Activated naive CD8-positive, alpha-beta T cell treated with anti-CD3 and anti-CD28 coated beads for 36 hours (primary cell): ENCODE measurements at places on chromosomes 3 and 15. TPM values are rescaled to one million over a fixed set of nuclear protein-coding genes. Genes with fewer than 3 reads are reported as not detected.
A peak's percentile ranks its signal among the peaks of the same experiment; 100 is the strongest.

DNA sequence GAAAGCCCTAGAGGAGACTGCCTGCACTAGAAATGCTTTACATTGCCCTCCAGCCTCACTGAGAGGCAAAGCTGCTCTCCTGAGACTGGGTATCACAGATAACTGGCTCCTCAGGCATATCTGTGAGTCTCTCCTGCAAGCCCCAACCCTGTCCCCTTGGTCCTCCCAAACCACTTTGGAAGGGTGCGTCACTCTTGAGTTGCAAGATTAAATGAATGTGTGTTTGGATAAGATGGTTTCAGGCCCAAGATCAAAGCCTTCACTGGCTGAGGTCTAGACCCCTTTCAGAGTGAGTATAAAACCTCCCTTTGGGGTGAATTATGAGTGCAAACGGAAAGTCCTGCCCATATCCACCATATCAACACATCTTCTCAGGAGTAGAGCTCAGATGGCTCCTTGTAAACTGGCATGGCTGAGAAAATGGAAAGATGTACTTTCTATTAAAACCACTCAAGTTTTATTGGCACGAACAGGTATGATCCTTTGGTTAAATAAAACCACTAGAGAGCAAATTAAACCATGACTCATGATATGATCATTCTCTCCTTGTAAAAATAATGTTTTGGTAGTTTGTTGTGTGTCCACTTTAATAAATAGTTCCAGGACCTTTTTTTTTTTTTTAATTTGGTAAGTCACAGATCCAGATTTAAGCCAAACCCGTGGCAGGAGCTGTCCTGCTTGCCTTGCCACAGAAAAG lies 164.0 kb downstream of the CHST2 start:
- peak; percentile 23 for DNase-seq

Gene PROK2
- total RNA-seq = 0.34 TPM

Gene MAP3K13
- total RNA-seq = 13.8 TPM

- DNase-seq = no peak
These were observed 664.2 kb upstream of the CFAP20DC start for GRCh38 chr3:59714066-59714465.

DNA sequence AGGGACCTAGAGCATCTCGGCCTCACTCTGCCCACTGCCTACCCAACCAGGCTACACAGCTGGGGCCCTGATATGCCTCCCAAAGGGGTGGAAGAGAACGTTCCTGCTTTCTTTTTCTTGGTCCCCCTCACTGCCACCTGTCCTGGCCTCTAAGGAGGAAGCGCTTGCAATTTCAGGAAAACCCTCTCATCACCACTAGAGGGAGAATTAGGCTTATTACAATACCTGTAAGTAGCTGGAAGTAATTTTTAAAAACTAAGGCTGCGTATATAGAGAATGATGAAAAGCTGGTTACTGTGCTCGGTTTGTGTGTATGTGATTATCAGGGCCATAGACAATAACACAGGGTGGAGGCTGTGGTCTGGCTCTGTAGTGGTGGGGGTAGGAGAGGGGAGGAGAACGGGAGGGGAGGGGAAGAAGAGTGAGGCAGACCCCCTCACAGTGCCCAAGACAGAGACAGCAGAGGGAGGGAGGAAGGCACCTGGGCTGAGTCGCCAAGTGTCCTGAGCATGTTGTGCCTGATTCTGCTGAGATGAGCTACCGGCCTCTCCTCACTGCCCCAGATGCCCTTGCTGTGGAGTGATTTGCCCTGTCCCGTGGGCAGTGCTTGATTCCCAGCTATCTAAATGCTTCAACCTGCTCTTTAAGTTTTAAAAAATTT lies 3.3 kb downstream of the GABRG3 start:
- DNase-seq = no peak

DNA sequence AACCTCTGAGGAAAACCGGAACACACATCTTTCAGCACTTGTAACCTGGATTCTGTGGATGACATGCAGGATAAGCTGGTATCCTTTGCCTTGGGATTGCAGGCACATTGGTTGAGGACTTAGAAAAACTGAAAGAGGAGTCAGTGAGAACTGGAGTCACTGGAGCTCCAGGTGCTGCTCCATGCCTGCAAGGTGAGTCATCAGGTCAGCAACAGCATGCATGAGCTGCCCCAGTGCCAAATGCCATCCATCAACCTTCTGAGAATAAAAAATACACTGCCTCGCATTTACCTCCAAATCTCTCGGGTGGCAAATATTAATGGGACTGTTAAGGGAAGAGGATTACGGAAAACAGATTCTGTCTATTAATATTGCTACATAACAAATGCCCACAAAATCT lies 729.1 kb downstream of the NTRK3 start:
- DNase-seq = no peak

DNA sequence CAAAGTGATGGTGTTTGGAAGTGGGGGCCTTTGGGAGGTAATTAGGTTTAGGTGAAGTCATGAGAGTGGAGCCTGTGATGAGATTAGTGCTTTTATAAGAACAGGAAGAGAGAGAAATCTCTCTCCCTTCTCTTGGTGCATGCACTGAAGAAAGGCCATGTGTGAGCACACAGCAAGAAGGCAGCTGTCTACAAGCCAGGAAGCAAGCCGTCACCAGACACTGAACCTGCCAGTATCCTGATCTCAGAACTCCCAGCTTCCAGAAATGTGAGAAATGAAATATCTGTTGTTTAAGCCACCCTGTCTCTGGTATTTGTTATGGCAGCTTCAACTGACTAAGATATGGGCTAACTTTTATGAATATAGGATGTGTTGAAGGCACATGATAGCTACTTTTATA lies 72.6 kb downstream of the REC114 start:
- no peak for DNase-seq

GRCh38 chr15:25543196-25543595 lies 104.4 kb upstream of the UBE3A start:
- no peak for DNase-seq

Gene SLC12A8
- 1.9 TPM for total RNA-seq

Gene TUSC7
- not detected for total RNA-seq

Gene DUOX2
- not detected for total RNA-seq

DNA sequence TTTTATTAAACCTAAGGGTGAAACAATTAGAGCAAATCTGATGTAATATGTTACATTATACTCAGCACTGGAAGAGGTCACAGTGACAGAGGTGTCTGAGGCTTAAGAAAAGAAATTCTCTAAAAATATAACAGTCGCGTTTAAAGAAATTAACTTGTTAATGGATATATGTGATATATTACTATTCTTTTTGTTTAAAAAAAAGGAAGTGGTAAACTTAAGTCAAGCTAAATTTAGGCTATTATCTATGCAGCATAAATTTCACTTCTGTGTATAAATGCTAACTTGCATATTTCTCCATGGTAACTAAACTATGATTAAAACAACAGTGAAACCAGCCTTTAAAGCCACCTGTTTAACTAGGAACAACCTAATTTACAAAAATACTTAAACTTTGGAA lies 191.3 kb downstream of the FOXP1 start:
- no peak for DNase-seq

- DNase-seq = no peak
These were observed 27.8 kb downstream of the DRD3 start for GRCh38 chr3:114151091-114151490.

DNA sequence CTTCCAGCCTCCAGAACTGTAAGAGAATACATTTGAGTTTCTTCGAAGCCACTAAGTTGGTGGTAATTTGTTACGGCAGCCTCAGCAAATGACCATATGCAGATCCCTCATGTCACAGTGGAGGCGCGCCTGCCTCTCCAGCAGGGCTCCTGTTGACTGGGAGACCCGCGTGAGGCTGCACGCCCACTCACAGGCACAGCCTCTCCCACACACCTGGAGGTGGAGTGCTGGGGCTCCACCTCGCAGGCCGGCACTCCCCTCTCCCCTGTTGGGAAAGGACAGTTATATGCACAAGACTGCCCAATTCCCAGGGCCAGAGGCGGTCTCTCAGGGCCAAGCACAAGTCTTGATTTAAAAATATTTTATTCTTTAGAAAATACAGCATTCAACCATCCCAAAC lies 2.8 kb upstream of the TLR9 start:
- DNase-seq = no peak

Gene TMC3
- not detected for total RNA-seq

DNA sequence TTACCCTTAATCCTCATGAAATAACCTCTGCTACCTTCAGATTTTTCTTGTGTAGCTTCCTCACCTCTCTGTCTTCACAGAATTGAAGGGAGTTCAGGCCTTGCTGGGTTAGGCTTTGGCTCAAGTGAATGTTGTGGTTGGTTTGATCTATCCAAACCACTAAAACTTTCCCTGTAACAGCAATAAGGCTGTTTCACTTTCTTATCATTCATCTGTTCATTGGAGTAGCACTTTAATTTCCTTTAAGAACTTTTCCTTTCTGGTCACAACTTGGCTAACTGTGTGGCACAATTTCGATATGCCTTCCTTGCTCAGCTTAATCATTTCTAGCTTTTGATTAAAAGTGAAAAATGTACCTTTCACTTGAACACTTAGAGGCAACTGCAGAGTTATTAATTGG lies 129.8 kb downstream of the NR1I2 start:
- DNase-seq = peak; percentile 11

DNA sequence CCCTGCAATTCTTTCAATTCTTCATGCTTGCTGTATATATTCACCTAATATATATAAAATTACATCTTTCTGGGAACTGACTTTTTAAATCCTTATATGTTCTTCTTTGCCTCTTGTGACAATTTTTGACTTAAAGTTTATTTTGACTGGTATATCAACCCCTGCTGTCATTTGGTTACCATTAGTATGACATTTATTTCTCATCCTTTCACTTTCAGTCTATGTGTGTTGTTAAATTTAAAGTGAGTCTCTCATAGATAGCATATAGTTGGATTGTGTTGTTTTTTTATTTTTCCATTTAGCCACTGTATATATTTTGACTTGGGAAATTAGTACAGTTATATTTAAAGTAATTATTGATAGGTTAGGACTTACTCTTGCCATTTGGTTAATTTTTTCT lies 194.9 kb downstream of the DPH6 start:
- DNase-seq = no peak

Gene TTLL13
- 0.41 TPM for total RNA-seq

Gene GOLGA6L7
- total RNA-seq = not detected

DNA sequence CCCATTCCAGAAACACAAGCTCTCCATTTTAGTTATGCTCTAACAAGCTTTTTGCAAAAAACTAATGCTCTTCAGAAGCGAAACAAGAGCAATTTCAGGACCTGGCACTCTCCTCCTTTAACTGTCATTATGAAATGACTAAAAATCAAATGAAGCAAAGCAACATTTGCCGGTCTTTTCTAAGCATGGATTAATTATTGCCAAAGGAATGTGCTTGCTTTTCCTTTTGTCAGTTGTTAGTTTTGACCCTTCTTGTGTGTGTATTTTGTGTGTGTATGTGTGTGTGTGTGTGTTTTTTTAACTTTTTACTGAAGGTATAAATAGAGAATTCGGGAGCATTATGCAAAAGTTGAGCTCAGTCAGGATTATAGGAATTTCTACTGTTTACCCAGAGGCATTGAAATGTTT lies 509.1 kb downstream of the TUSC7 start:
- no peak for DNase-seq

GRCh38 chr3:48301020-48301799 lies 32.3 kb downstream of the SPINK8 start:
- DNase-seq = peak; percentile 95

DNA sequence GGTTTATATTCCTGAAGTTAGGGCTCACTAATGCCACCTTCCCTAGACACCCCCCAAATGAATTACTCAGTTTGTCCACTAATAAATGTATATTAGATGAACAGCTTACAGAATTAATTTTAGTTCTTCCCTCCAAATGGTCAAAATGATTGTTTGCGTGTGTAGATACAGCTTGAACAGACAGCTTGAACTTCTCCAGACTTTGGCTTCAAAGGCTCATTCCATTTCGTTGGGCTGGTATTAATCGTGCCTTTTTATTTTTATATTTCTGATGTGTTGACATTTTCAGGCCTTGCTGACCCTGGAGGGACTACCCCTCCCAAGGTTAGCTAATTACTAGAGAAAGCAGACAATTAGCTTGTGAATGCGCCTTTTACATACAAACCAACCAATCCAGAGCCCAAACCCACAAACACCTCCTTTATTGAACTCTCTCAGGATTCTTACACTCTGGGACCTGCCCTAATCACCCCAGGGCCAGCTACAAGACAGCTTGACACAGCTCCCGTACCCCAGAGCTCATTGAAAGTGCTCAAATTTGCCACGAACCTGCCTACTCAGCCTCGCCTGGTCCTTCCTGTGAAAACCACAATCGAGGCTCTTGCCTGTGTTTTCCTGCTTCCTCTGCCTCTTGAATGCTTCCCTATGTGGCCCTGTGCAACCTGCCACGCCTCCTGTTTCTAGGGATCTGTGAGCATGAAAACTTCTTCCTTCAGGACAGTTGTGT lies 40.3 kb downstream of the RPL22L1 start:
- no peak for DNase-seq

GRCh38 chr15:66233487-66234415 lies 19.8 kb downstream of the MEGF11 start:
- DNase-seq = no peak

DNA sequence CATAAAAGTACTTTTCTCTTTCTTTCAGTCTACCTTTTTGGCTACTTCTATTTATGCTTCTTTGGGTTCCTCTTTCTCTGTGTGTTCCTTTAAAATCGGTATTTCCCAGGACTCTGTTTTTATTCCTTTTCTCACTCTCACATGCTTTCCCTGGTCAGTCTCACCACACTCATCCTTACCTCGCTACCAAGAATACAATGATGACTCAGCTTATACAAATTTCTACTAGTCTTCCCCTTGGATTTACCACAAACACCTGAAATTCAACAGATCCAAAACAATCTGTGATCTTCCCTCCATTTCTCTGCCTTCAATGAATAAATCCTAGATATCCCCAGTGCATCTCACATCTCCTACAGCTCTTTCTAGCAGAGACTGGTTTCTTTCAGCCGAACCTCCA lies 52.9 kb downstream of the TUBGCP4 start:
- no peak for DNase-seq

- DNase-seq = no peak
These were observed 71.8 kb downstream of the RBPMS2 start for GRCh38 chr15:64703632-64703959.

DNA sequence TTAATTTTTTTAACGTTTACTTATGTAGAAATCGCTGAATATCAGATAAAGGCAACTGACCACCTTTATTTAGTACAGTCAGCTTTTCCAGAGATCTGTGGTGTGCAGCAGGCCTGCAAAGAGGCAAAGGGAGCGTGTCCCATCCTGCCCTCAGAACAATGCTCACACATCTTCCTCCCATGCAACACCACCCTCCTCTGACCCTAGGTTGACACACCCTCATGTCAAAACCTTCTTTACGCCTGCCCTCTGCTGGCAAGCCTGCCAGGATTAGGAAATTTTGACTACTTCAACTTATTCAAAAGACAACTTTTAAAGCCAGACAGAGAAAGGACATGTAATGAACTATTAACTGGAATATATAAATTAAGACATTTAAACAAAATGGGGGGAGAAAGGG lies 513.7 kb downstream of the FOXP1 start:
- peak; percentile 72 for DNase-seq
